ENCODE measurements at places on chromosomes 2 and 18.

- DNase-seq: no peak
Observed at GRCh38 chr2:21693081-21693480, 569.3 kb downstream of the TDRD15 start.

DNA sequence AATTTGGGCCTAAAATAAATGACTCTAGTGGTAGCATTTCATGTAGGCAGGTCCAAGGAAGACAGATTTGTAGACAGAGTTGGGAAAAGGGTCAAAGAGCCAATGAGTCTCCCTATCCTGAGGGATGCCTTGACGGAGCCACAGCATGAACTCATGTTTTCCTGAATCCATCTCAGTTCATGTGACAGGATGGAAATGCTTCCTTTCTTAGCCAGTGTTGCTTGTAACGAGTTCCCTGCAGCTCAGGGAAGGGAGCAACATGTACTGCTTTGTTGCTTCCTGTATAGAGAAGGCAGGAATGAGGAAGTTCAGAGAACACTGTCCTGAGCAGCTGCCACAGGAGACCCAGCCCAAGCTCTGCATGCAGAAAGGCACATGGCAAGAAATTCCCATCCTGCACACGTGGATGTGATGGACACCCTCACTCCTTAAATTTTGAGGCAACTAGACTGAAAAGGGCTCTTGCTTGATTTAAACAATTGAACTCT, 27.9 kb downstream of the TMEM17 start:
- DNase-seq: no peak

DNA sequence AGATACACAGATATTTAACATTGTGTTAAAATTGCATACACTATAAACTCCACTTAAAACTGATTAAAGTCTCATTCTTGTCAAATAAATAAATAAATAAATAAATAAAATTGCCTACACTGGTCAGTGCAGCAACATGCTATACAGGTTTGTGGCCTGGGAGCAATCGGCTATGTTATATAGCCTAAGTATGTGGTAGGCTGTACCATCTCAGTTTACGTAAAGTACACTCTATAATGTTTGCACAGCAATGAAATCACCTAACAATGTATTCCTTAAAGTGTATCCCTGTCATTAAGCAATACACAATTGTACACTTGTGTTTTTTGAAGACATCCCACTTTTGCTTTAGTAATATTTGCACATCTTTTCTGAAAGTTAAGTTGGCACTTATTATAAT, 337.7 kb upstream of the SETBP1 start:
- DNase-seq: no peak

- DNase-seq: no peak
Observed at GRCh38 chr2:30180226-30180625, 33.4 kb downstream of the YPEL5 start.

DNA sequence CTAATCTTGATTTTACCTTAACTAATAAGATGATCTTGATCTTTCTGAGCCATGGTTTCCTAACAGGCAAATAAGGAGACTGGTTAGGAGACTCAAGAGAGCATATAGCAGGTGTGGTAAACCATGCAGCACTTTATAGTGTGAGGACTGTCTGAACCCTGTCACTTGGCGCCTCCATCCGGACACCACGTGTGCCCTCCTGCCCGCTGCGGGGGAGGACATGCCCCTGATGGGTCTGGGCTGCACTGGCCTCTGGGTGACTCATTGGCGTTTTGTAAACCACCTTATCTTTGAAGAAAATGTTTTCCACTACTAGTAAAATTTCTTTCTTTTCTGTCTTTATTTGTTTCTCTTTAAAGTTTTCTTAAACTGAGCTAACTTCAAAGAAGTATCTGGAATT, 131.1 kb downstream of the FMNL2 start:
- no peak for DNase-seq

GRCh38 chr2:202965810-202966460, 48.7 kb upstream of the NBEAL1 start:
- no peak for DNase-seq

DNA sequence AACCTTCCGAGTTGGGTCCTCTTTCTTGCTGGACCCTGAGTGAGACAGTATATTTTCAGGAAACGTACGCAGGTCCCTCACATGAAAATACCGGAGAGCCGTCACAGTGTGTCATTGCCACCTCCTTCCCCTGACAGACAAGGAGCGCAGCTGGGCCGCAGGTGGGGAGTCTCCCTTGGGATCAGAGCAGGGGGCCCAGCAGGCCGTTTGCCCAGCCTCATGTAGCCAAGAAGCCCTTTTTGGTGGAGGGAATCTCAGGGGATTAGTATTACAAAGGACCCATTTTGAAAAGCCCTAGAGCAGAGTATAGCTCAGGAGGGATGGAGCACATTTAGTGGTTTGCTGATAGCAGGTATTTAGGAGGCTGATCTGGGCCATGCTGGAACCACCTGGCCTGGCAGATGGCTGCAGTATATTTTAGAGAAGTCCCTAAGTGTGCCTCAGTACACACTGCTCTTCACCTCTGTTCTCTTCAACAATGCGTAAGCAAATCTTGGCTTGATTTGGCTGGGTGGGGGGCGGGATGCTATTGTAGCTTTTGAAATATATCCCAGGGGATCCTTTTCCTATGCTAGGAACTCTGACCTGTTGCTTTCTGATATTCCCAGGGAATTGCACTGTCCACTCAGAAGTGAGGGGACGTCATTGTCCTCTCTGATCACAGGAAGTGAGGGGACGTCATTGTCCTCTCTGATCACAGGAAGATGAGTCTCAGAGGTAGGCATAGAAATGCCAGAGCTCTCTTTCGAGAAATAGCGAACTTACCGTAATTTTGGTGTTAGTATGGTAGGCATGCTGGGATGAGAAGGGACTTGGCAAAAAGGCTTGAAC, 171.9 kb downstream of the HRH4 start:
- DNase-seq: no peak

Measured in COR-L47 (cell line).